ENCODE measurements at places on chromosomes 13 and 19.

- DNase-seq, result peak; percentile 61
These were observed at the start of gene ZFP82 for GRCh38 chr19:36418287-36419001. Gene ZFP82, minus strand, starts transcription at chr19:36418644. Its CDS starts 8,855 bp downstream, at chr19:36409789.

- no peak for DNase-seq
These were observed 200.6 kb downstream of the TSHZ3 start for GRCh38 chr19:31148671-31149070.

- no peak for DNase-seq
These were observed 3.3 kb downstream of the SYCN start for GRCh38 chr19:39200803-39201115.

GRCh38 chr19:43553656-43554055 lies 20.7 kb downstream of the ZNF575 start:
- no peak for DNase-seq

DNA sequence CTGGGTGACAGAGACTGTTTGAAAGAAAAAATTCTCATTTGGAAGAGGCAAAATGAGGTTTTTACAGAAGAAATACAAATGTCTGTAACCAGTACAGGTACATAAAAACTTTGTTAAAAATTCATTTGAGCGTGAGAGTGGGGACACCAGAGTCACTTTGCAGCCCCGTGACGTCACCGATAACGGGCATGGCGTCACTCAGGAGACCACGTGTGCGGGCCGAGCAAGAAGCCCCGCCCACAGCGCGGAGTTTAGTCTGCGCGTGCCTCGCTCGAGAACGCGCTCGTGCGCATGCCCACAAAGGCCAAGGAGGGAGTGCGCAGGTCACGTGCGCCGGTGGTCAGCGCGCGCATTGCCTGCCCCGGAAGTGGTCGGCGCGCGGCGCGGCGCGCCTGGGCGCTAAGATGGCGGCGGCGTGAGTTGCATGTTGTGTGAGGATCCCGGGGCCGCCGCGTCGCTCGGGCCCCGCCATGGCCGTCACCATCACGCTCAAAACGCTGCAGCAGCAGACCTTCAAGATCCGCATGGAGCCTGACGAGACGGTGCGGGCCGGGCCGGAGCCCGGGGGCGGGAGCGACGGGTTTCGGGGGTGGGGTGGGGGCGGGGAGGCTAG lies at the start of gene RAD23A:
RAD23A (plus strand) TSS at position 384 of the 613 bp plus-strand sequence; CDS start at position 471, 87 bp downstream.
- DNase-seq, result peak; percentile 95

- DNase-seq, result peak; percentile 36
These were observed 7.9 kb upstream of the LINGO3 start for GRCh38 chr19:2315818-2316353.

DNA sequence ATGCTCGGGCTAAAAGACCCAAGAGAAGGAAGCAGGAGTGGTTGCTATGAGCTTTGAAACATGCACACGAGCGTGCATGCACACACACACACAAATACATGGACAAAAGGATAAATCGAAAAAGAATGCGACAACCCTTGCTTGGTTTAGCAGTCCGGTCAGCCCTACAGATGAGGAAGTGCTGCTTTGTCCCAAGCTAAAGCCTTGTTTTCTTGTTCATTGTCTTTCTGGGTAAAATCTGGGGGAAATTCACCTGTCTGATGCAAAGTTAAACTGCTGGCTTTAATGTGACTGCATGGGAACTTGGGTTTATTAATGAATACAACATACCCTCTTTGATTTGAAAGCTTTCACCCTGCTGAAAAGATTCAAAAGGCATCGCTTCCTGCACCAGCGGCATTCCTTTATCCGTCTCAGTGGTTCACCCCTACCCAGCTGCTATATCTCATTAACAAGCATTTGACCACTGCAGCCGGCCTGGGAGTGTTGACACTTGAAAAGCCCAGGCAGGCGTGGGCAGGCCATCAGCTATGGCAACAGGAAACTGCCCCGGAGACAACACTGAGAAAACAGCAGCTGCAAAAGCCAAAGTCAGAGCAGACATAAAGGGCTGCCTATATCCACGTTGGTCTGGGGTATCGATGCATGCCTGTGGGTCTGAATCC lies 301.7 kb downstream of the NDFIP2 start:
- peak; percentile 90 for DNase-seq

DNA sequence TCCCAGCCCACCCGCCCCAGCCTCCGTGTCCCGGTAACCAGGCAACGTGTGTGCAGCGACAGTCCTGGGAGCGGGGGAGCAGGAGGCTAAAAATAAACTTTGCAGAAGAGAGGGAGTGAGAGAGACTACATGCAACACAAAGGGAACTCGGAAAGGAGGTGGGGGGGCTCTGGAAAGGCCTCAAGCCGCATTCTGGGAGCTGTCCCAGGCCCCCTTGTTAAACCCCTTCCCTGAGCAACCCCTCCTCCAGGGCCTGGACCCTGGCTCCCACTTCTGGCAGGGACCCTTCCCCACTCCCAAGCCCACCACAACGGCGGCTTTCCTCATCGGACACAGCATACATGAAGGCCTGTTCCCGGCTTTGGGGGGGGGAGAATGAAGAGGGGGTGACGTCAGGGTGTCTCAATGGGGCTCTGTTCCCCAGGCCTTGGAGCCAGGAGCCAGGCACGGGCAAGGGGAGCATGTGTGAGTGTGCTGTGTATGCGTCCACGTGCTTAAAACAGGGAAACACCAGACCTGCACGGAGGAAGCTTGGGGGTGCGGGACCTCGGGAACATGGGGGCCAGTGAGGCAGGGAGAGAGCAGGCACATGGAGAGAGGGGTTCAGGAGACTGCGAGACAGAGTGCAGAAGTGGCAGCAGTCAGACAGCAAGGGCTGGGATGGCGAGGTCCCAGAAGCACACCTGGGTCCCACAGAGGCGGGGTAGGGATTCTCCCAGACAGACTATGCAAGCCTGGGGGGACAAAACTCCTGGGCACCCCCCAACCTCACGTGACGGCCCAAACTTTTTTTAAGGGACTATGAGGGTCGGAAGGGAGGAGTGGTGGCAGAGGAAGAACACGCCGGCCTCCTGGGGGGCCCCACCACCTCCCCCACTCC lies 2.3 kb downstream of the ERF start:
- DNase-seq, result peak; percentile 86

DNA sequence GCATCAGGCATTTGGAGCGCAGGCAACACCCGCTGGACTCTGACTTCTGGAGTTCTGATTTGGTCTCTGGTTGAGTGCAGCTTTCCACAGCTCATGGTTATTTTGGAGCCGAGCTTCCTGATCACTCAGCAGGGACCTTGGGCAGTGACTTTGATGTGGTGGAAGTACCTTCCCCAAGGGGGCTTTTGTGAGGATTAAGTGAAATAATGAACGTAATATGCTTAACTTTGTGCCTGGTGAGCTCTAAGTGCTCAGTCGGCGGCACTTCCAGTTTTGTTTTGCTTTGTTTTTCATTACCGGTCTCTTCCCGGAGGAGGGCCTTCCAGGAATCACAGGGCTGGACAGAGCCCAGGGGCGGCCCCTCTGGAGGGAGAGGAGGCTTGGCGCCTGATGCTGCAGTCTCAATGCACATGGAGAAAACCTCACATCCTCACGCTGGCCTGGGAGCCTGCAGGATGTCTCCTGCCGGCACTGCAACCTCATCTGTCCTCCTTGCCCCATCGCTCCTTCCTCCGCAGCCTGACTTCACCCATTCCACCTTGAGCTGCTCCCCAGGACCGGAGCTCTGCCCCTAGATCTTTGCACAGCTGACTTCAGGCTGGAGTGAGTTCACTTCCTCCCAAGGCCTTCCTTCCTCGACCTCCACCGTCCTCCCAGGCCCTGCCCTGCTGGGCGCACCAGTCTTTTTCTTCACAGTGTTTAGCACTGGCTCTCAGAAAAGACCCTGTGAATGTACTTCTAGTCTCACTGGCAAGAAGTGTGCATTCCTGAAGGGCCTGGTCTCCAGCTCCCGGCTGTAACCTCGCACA lies 1.5 kb downstream of the PLEKHF1 start:
- no peak for DNase-seq

DNA sequence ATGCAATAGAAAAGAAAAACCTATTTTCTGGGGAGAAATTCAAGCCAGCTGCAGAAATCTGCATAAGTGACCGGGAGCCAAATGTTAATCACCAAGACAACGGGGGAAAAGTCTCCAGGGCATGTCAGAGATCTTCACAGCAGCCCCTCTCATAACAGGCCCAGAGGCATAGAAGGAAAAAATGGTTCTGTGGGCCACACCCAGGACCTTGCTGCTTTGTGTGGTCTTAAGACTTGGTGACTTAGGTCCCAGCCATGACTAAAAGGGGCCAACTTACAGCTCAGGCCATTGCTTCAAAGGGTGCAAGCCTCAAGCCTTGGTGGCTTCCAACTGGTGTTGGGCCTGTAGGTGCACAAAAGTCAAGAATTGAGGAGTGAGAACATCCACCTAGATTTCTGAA lies 2847.6 kb upstream of the PCDH20 start:
- no peak for DNase-seq

DNA sequence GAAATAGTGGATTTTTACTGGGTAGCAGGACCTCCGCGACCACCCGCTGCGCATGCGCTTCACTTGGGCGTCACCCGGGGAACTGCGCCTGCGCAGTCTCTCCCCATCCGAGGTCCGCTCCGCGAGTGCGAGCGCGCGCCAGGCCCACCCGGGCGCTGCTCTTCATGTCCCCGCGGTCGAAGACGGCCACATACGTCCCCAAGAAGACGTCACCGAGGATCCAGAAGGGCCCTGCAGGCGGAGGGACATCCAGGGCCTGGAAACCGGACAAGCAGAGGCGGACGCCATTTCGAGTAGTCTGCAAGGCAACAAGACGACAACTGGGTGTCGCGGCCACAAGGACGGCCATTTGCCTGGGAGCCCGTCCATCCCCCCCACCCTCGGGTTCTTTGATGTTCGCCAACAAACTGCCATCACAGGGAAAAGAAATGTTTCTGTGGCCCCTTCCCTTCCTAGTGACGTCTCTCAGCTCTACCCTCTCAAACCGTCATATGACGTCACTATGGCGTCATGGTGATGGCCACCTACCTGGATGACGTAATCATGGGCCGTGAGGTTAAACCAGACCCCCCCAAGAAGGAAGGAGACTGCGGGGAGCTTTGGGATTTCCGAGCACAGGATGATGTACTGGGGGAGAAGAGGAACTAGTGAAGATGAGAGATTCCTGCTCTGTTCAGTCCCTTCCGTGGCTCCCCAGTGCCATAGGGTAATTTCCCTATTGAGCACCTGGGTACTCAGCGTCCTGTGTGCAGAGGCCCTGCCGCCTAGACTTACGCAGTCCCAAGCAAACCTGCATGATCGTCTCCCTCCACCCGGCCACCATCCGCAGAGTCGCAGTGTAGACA lies 6.7 kb downstream of the NAPSA start:
- DNase-seq, result no peak

GRCh38 chr19:56333506-56333905 lies 18.9 kb upstream of the ZSCAN5A start:
- DNase-seq, result no peak

DNA sequence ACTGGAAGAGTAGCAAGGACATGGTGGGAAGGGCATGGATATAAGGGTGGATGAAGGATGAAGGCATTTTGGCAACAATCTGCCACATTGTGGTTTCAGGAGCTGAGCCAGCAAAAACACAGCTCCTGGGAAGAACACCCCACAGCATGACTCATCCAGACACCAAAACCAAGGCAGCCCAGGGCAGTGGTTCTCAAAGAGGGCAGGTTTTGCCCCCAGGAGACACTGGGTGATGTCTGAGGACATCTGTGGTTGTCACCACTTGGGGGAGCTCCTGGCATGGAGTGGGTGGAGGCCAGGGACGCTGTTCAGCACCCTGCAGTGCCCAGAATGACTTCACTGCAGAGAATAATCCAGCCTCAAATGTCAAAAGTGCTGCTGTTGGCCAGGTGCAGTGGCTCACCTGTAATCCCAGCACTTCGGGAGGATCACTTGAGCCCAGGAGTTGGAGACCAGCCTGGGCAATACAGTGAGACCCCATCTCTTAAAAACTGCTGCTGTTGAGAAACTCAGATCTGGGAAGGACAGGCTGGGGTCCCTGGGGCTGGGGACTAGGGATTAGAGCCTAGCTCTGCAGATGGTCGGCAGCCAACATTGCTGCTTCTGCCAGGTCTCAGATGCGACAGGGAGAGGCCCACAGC lies 16.1 kb downstream of the ZFR2 start:
- DNase-seq, result peak; percentile 18

GRCh38 chr13:32165796-32166195 lies 134.2 kb downstream of the FRY start:
- peak; percentile 2 for DNase-seq

- DNase-seq, result no peak
These were observed 9.3 kb upstream of the MARCHF2 start for GRCh38 chr19:8403820-8404109.

DNA sequence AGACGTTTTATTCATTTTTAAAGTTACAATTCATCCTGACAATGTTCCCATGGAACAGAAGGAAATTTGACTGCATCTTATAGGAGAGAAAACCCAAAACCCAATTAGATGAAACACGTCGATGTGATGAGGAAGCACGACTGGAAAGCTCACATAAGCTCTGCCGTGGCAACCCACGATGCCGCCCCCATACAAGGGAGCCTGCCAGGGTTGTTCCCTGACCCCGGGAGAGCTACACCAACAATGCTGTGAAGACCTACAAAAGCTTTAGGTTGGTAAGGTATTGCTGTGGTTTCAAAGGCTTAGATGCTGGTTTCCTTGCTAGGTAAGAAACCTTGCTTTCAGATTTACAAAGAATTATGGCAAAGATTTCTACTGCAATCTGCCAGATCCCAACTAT lies 393.1 kb downstream of the KLF12 start:
- no peak for DNase-seq

DNA sequence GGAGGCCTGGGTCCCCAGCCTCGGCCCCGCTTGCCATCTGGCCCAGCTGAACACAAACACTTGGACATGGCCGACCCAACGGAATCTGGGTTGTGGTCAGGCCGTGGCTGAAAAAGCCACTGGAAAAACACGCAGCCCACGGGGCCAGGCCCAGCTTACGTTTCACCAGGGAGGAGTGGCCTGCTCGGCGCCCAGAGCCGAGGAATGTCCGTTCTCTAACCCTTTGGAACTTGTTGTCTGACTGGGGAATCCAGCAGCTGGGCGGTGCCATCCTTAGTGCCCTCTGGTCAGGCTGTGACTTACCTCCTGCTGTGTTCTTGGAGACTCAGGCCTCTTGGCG lies 13.8 kb downstream of the CILP2 start:
- DNase-seq, result no peak

DNA sequence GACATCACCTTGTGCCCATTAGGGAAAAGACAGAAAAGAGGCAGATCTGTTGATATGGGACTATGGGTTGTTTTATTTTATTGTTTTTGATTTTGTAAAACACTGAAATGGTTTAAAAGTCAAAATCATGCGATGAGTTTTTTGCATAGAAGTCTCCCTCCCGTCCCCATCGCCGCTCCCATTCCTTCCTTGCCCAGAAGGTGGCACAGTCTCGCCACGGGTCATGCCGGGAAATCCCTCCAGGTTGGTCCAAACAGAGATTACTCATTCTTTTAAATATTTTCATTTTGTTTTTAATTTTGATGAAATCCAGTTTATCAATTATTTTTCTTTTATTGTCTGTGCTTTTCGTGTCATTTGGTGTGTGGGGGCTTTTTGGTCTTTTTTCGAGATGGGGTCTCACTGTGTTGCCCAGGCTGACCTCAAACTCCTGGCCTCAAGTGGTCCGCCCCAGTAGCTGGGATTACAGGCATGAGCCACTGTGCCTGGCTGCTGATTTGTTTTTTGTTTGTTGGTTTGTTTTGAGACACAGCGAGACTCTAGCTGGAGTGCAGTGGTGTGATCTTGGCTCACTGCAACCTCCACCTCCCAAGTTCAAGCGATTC lies 9.2 kb downstream of the PGPEP1 start:
- no peak for DNase-seq
